Choroid plexus epithelial cell (primary cell): ENCODE measurements at places on chromosomes 16 and 17.

- peak; percentile 76 for DNase-seq
These were observed 23.7 kb downstream of the HELZ start for GRCh38 chr17:67221062-67221998.

DNA sequence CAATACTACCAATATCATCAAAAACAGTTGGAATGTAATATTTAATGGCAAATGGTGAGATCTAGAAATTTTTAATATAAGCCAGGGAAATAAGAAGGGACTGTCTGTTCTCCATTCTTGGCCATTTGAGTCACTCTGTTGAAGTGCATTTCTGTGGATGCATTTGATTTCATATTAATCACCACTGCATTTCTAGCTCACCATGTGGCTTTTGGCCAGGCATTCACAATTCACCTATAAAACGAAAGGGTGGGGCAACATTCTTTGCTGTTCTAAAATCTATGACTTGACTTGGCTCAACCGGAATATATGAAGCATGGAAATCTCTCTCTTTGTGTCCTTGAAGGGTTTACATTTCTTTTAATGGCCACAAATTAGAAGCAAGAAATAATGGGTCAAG is 483.0 kb downstream of the SLC39A11 start:
- DNase-seq: no peak

DNA sequence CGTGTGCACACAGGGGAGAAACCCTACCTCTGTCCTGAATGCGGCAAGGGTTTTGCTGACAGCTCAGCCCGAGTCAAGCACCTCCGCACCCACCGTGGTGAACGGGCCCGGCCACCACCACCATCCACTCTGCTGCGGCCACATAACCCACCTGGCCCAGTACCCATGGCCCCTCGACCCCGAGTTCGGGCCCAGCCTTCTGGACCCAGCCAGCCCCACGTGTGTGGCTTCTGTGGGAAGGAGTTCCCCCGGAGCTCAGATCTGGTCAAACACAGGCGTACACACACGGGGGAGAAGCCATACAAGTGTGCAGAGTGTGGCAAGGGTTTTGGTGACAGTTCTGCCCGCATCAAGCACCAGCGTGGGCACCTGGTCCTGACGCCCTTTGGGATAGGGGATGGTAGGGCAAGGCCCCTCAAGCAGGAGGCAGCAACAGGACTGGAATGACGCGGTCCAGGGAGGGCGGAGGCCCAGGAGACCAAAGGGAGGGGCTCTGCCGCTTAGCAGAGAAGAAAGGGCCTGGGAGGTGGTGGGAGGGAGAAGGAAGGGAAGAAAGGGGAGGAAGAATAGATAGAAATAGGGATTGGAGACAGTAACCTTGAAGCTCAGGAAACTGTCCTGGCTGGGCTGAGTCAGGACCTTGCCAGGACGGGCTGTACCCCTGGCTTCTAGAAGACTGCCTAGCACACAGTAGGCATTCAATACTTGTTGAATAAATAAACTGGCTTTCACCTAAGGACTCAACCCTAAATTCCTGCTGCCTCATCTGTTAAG is 3.6 kb downstream of the ZNF48 start:
- no peak for DNase-seq

DNA sequence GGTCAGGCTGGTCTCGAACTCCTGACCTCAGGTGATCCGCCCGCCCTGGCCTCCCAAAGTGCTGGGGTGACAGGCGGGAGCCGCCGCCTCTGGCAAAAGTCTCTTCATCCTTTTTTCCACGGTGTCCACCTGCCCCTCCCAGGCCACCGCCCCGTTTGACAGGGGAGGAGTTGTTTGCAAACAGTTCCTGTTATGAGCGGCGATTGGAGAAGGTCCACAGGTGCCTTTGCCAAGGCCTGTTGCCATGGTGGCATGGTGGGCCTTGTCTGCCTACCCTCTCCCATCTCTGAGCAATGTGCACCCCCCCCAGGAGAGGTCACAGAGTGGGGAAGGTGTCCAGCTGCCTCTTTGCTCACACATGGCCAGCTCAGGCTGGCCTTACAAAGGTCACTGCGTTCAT is 16.0 kb upstream of the RAP1GAP2 start:
- DNase-seq: no peak

DNA sequence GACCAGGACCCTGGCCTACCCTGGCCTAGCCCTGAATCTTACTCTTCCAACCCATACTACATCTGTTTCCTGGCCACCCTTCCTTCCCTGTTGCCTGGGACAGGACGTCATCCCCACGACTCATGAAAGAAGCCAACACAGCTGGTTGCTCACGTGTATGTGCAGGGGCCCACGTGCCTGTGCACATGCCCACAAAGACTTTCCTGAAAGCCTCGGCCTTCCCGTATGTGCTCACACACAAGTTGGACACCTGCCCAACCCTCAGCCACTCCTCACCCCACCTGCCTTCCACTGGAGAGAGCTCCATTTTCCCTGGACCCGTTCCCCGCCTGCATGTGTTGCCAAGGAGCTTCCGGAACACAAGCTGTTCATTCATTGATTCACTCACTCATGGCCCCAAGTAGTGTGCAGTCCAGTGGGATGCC is 7.0 kb downstream of the PLXDC1 start:
- peak; percentile 60 for DNase-seq

DNA sequence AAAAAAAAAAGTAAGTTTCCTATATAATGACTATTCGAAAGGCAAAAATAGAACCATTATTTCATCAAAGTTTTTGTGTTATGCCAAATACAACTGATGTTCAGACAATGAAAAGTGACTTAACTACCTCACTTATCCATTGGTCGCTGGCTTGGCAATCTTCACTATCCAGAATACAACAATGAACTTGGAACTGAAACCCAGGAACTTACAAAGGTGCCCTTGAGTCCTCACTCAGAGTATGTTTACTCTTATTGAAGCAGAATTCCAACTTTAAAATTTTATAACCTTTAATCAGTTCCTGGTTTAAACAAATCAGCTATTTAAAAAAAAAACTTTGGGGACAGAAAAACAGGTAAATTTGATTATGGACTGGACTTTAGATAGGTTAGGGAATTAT is 34.1 kb downstream of the HELZ start:
- DNase-seq: no peak

GRCh38 chr17:34547453-34548063 is 31.8 kb upstream of the TMEM132E start:
- DNase-seq: no peak
